Stimulated activated CD8-positive, alpha-beta memory T cell treated with anti-CD3 and anti-CD28 coated beads, Interleukin-15, amount 100 ng/mL, for 48 hours (primary cell): ENCODE measurements at places on chromosomes 2 and 18.
A peak's percentile ranks its signal among the peaks of the same experiment; 100 is the strongest.

GRCh38 chr18:78892177-78892576, 87.4 kb upstream of the SALL3 start:
- DNase-seq, result no peak

- DNase-seq, result no peak
These were observed 25.0 kb upstream of the KDM3A start for GRCh38 chr2:86416146-86416545.

GRCh38 chr2:218217360-218218267, 625 bp downstream of the ARPC2 start:
- peak; percentile 61 for DNase-seq

GRCh38 chr2:109607766-109608165, 6.0 kb downstream of the SEPTIN10 start:
- DNase-seq, result no peak

GRCh38 chr18:7927119-7927518, 360.0 kb downstream of the PTPRM start:
- no peak for DNase-seq

DNA sequence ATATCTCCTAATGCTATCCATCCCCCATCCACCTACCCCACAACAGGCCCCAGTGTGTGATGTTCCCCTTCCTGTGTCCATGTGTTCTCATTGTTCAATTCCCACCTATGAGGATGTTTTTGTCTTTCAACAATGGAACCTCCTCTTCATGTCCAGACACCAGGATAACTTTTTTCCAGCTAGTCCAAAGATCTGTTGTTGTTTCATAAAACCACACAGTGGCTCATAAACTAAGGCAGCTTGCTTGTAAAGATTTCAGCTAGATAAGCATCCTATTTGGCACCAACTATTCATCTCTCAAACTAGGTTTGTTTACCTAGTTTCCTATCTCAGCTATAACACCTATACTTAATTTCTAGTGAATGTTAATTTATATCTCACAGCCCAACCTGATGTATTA, 937.7 kb downstream of the TRIB2 start:
- no peak for DNase-seq

DNA sequence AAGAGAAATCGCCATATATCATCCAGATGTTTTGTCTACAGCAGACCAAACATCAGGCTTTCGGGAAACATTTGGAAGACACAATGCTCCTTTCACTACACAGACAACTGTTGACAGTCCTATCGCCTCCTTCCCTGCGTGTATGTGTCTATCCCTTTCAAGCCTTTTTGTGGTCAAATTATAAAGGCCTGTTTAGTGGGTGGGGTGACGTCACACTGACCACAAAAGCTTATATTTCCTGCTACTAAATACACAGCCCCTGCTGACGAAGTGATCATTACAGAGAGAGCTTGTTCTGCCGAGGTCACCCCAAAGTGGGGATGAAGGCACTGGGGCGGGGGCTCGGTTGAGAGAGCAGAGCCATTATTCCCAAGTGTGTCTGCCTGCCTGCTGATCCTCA, 302.7 kb upstream of the TNP1 start:
- peak; percentile 48 for DNase-seq

- no peak for DNase-seq
These were observed 149.7 kb upstream of the HS6ST1 start for GRCh38 chr2:128468186-128468920.

DNA sequence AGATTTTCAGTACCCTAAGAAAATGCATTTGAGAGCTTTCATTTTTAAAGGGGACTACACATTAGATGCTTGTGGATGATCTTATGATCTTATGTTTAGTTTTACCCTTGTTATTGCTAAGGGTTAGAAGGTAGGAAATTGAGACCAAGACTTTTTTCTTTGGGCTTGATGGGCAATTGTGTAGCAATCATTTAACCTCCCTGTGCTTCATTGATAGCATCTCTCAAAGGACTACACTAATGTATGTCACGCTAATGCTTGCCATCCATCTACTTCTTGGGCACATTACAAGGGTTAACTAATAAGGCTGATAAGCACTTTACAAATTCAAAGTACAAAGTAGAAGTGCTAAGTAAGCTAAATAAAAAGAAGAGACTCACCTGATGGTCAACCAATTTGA, 189.3 kb upstream of the LRP1B start:
- DNase-seq, result no peak

GRCh38 chr2:85353876-85354285, 447 bp downstream of the RETSAT start:
- no peak for DNase-seq
